Stimulated activated CD8-positive, alpha-beta memory T cell treated with anti-CD3 and anti-CD28 coated beads, Interleukin-2, amount 100 ng/mL, for 1 hour (primary cell): ENCODE measurements at places on chromosomes 4 and X.

DNA sequence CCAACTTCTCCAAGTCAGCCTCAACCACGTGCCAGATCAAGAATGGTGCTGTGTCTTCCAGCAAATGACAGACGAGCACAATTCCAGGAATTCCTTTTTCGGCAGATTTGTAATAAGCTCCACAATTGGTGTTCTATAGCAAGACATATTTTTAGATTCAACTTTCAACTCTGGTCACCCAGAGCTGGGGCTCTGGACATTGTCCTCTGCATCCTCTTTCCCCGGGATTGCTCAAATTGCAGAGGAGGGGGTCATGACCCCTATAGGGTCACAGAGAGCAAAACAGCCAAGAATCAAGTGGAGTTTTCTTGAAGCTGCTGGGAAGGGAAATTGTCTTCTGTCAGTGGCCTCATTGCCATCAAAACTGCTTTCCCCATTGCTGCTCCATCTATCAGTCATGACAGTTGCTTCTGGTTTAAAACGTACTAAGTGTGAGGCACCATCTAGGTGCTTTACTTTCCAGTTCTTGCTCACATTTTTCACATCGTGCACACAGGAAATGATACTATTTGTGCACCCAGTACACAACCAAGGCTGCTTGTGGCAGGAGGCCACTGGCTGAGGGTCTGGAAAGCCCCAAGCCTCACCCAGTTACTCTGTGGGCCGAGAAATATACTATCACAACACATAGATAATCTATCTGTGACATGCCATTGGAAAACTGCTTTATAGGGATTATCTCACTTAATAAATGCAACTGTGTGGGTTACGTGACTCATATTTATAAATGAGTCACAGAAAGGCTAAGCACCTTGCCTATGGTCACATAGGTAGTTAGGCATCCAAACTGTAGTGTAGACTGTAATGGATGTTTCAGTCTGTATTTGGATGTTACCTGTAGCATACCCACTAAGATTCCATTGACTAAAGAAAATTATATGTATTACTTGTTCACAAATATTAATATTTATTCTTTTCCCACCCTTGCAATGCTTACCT lies 91.7 kb upstream of the PHOX2B start:
- DNase-seq, result no peak

GRCh38 chr4:81214881-81215868 lies at the start of gene PRKG2:
PRKG2 (minus strand) TSS chr4:81215222; CDS start chr4:81205047, 10,175 bp downstream.
- no peak for DNase-seq

DNA sequence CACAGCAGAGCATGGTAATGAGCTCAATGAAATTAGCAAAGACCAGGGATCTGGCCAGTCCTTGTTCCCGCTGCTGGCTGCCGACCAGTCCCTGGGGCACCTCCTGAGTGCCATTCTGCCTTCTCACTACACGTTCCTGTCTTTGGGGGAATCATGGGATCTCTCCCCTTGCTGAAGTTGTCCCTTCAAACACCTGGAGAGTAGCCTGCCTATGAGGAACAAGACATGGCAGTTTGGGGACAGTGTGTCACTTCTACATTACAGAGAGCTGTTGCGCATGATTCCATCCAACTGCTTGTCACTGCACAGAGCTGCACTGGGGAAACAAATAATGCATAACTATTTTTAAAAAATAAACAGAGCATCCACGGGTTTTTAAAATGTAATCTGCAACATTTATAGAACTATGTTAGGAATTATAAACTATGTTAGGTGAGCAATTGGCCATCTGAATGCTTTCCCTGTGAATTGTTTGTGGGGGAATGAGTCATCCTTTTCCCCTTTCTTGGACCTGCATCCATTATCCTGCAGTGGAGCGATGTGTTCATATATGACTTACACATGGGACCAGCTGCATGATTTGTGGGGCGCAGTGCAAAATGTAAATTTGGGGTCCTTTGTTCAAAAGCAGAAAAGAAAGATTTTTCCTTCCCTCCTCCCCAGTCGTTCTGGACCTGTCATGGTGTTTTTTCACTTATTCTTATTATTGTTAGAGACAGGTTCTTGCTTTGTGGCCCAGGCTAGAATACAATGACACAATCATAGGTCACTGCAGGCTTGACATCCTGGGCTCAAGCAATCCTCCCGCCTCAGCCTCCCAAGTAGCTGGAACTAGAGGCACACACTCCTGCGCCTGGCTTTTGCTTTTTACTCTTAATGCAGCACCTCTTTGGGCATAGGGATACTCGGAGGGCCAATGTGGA lies 115.0 kb upstream of the TBL1X start:
- no peak for DNase-seq

GRCh38 chr4:152408514-152409327 lies 127.2 kb downstream of the FBXW7 start:
- DNase-seq, result no peak

GRCh38 chrX:130103605-130104004 lies 6.7 kb downstream of the ELF4 start:
- DNase-seq, result no peak

DNA sequence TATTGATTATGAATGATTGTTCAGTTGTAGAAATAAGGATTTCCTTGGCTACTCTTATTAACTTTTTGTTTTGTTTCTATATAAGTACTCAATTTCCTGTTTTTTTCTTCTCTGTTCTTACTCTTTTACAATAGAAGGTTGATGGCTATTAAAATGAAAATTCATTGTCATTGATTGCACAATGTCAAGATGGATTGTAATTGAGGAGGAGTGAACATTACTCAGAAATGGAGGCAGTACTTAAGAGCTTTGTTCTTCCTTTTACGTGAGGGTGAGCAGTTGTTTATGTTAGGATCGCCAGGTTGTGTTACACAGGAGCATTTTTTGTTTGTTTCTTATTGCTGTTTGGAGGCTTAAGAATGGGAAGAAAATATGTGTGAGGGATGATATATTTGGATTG lies 2062.4 kb downstream of the ARAP2 start:
- no peak for DNase-seq

DNA sequence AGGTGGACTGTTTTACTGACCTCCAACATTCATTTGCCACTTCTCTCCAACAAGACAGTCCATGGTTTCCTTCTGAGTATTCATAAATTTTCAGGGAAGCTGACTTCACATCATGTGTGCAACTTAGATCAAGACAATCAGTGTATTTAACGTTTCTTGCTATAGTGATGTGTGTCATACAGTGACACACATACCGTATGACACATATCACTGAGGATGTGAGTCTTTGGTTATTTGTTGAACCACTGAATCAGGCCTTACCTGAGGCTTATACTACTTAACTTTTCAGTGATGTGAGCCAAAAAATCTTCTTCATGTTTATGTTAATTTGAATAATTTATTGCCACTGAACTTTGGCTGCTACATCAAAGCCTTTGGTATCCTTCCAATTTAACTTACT lies 166.8 kb downstream of the BMPR1B start:
- no peak for DNase-seq

DNA sequence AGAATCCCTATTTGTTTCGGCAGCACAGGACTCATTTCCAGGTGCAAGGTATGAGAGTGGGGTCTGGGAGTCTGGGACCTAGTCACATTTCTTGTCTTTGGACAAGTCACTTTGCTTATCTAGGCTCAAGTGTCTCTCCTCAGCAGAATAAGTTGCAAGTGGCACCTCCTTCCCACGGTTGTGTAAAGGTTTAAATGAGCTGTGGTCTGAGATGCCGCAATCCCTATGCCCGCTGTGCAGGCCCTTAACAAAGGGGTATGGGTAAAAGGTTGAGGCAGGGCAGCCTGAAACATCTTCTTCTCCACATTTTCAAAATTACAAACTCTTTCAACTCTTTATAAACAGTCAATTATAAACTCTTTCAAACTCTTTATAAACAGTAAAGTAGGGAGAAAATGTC lies 93.7 kb downstream of the RTL5 start:
- no peak for DNase-seq

GRCh38 chr4:69534697-69535096 lies 39.0 kb upstream of the UGT2B4 start:
- DNase-seq, result no peak

DNA sequence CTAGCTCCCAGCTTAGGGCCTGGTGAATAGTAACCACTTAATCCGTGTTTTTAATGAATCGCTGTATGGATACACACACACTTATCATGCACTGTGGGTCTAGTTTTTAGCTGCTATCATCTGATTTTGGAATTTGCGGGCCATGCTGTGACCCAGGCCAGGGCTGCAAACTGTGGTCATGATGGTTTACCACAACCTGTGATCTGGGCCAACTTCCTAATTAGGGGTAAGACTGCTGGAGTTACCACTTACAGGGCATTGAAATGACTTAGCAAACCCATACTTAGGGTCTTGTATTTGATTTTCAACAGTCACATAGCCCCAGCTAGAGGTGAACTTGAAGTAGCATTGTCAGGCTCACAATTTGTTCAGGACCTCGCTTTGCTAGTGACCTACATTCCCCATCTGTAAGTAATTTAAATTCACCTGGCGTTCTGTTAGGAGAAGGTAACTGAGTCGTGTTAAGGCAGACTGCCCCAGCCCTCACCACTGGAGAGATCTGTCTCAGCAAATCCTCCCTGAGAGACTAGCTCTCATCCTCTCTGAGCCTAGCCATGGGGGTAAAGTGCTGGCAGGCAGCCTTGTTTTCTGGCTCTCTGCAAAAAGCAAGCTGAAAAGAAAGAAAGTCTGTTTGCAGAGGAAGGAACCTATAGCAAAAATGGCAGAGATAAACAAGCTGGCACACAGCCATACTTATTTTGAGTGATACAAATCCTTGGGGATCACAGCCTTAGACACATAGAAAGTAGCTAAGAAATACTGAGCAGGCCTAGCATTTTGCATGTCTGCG lies 33.8 kb upstream of the EGFL6 start:
- no peak for DNase-seq

- no peak for DNase-seq
These were observed 1012.0 kb downstream of the RPA4 start for GRCh38 chrX:97895751-97896150.

- no peak for DNase-seq
These were observed 13.2 kb downstream of the GALNT7 start for GRCh38 chr4:173181848-173182247.

GRCh38 chrX:13569479-13570260 lies at the start of gene EGFL6:
EGFL6 (plus strand) TSS chrX:13569601; CDS start chrX:13569862, 261 bp downstream.
- DNase-seq, result no peak

- DNase-seq, result no peak
These were observed 147.2 kb upstream of the BCOR start for GRCh38 chrX:40244980-40245379.
